ENCODE measurements at places on chromosomes 4 and X.

DNA sequence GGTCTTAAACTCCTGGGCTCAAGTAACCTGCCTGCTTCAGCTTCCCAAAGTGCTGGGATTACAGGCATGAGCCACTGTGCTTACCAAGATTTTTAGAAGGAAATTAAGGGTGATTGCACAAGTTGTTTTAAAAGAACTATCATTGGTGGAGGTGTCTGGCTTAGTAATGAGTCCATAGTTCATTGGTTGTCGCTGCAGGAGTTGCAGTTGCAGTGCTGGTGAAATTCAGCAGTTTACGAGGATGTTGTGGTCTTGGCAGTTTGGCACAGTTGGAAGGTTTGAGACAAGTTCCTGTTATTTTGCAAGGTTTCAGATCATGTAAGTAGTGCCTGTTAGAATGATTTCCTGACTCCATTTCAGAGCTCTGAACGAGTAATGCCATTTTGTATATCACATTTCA lies 48.1 kb downstream of the RAB40AL start:
- DNase-seq, result no peak

GRCh38 chrX:143988356-143988755 lies 104.5 kb downstream of the UBE2NL start:
- no peak for DNase-seq

GRCh38 chr4:168864821-168865541 lies 145.1 kb downstream of the CBR4 start:
- no peak for DNase-seq

GRCh38 chr4:84753321-84753972 lies 170.5 kb downstream of the CDS1 start:
- no peak for DNase-seq

DNA sequence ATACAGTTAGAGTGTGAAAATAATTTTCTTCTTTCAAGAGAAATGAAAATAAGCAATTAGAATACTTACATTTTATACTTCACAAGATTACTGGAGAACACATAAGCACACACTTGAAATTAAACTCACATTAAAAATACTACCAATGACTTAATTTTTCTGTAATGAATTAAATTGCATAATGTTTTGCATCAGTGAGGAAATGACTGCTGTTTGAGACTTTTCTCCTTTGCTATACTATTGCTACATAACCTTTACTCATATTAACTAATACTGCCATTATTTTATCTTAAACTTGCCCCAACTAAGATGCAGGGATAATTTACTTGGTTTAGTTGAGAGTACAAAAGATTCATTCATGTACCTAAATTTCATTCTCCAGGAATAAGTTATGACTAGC lies 590.9 kb downstream of the ARAP2 start:
- DNase-seq, result no peak

DNA sequence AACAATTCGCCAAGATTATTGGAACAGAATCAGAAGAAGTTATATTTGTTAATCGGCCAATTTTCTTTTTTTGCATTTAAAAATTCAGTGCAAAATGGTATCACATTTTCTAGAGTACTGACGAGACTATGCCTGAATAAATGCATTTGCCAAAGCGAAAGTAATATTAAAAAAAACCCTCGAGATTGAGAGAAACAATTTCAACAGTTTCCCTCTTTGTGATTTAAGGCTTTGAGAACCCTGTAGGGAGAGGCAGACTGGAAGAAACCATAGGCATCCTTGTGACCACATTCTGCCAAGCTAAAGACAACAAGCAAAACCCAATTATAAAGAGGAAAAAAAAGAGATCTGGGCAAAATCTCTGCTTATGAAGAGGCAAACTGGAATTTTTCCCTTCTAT lies 218.1 kb upstream of the GK2 start:
- DNase-seq, result no peak

DNA sequence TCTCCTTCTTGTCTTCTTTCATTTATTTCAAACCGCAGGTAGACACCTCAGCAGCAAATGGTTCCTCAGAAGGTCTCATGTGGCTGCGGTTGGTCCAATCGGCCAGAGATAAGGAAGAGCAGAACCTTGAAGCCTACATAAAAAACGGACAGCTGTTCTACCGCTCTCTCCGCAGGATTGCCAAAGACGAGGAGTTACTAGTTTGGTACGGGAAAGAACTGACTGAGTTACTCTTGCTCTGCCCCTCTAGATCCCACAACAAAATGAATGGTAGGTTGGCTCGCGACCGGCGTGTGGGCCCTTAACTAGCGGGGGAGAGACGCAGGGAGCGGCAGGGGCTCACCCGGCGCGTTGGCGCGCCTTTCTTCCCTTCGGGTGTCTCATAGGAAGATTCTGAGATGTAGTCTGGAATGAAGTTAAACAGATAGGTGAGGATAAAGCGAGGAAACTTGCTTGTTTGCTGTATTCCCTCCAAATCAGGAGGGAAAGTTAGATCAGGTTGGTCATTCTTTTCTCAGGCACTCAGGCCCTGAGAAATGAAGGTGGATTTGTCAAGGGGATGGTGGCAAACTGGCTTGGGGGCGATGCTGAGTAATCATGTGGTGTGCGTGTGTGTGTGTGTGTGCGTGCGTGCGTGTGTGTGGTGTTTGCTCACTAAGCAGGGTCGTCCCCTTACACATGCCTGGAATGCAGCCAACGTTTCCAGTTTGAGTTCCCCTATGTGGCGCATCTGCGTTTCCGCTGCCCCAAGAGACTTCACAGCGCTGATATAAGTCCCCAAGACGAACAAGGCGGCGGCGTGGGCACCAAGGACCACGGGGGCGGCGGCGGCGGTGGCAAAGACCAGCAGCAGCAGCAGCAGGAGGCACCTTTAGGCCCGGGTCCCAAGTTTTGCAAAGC lies 4.2 kb downstream of the PRDM8 start:
- DNase-seq, result no peak

DNA sequence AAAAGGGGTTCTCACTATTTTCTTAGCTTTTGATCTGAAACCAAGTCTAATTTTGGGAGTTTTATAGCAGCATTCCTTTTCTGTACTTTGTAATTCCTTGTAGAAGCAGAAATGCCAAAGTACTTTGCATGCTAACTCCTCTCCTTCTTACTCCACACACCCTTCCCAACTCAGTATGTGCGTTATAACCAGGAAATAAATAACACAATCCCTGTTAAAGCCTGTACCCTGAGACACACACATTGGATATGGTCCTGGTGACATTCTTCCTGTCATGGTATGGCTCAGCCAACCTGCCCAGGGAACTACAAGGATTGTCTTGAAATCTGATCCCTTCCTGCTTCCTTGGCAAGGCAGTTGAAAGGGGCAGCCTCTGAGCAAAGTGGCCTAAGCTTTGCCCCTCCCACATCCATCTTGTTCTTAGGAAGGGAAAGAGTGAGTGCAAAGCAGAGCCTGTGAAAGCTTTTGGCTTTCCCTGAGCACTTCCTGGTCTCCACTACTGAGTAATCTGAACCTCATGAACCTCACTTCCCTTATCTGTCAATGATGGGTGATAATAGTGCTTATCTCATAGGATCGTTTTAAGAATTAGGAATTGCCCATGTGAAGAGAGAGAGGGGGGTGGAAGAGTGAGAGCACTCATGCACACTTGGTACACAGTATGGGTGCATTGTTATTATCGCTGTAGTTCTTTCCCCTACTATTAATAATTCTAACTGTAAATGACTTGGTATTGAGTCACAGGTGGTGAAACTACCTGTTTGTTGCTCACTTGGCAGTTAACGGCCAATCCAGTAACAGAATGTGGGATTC lies 109.3 kb downstream of the AFF2 start:
- DNase-seq, result peak; percentile 3

DNA sequence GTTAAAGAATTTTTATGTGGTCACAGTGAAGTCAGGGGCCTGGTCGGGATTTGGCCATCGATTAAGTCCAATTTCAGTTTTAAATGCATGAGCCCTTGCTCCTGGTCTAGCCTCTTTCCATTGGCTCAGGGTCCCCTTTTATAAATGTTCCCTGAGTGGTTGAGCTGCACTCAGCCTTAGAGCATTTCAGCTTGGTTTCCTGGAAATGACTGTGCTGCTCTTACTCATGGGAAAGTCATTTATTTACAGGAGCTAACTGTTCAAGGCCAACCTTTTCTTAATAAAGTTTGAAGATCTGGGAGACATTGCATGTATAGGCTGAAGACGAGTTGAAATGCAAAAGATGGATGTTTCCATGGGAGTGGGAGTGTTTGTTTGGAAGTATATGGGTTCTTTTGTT lies 98.8 kb upstream of the CLNK start:
- DNase-seq, result no peak

DNA sequence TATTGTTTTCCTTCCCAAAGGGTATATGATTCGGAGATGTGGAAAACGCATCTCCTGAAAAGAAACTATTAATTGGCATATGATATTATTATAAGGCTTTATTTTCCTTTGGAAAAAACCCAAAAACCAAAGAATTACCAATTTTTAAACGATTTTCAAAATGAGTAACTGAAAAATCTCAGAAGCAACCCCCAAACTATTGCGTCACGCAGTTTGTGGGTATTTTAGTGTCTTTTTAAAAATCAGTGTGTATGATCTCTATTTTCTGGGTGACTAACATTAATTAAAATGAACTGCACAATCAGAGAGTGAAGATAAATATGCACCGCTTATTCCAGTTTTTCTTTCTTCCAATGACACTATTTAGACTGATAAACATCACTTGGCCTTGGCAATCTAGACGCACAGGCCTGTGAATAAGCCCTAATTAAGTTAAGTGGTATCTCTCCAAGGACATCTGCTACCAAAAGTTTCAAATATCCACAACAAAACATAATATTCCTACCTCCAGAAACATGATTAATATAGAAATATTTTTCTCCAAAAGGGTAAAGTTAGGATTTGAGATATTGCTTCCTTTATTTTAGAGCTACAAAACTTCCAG lies 511.5 kb upstream of the FAM241A start:
- DNase-seq, result no peak

DNA sequence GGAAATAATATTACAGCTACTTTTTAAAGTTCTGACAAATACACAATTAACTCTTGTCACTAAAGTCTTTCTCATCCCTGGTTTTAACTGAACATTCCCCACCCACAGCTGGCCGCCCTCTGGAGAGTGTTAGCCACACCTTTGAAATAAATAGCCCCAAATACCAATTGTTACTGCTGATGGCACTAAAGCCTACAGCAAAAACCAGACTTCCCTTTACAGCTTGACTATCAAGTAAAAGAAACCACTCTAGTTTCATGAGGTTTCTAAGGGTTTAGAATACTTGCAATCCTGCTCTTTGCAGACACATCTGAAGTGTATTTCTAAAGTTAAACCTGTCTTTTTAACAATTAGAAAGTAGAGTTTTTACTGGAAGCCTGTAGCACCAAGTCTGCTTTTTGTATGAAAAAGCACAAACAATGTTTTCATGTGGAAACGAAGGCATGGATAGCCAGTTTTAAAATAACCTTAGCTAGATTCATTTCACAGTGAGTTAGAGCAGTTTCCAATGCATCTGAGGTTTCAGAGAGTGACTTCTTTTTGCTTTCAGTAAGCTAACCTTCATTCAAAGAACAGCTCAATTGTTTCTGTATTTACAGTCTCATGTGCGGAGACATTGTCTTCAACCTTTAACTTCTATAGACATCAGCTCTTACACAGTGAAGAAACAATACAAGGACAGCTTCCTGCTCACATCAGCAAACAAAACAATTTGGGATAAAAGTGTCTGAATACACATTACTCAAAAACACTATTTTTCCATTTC lies 164.8 kb upstream of the VEGFC start:
- no peak for DNase-seq

GRCh38 chr4:172599554-172599953 lies 569.1 kb upstream of the GALNT7 start:
- no peak for DNase-seq

DNA sequence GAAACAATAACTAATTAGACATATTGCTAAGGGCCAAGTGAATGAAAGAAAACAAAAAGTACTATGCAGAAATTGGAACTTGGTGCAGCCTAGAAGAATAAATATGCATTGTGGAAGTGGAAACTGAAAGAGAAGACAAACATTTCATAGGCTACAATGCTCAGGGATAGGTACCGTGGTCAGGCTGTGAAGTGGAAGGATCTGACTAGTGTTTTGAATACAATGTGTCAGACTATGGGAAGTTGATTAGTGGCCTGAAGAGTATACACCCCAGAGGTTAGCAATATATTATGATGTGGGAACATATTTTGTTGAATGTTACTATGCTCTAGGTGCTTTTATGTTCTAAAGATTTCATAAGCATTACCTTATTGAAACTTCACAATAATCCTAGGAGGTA lies 36.8 kb downstream of the GPRIN3 start:
- no peak for DNase-seq

- no peak for DNase-seq
Measured at GRCh38 chr4:56658528-56658927, 22.6 kb downstream of the HOPX start.

GRCh38 chr4:114310296-114310925 lies 288.2 kb upstream of the UGT8 start:
- DNase-seq, result no peak

- peak; percentile 2 for DNase-seq
Measured at GRCh38 chrX:22300130-22300529, 27.4 kb downstream of the CBLL2 start.

DNA sequence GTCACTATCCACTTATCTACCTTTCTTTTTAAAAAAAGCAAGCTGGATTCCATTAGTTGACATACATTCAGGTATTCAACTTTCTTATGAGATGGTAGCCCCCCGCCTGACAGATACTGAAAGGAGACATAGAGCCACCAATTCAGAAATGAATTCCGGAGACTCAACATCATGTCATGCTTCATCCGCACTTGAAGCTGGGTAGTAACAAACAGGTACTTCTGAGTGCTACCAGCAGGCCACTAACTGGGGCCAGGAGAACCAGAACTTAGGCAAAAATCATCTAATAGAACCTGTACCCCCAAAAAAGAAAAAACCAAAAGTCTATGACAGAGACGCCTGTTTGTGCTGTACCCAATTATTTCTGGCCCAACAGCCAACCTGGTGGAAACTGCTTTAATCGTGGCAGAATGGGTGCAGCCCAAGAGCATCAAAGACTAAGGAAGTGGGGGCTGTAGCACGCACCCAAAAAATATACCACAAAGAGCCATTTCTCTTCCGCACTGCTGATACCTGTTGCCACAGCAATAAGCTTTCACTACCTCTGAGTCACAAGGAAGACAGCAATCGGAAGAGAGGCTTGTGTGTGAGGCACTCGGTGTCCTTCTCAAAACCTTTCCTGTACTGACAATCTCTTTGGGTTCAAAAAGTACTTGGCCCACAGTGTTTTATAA lies 84.8 kb downstream of the AFAP1 start:
- no peak for DNase-seq

GRCh38 chr4:152090543-152090942 lies 329.7 kb upstream of the GATB start:
- DNase-seq, result no peak

DNA sequence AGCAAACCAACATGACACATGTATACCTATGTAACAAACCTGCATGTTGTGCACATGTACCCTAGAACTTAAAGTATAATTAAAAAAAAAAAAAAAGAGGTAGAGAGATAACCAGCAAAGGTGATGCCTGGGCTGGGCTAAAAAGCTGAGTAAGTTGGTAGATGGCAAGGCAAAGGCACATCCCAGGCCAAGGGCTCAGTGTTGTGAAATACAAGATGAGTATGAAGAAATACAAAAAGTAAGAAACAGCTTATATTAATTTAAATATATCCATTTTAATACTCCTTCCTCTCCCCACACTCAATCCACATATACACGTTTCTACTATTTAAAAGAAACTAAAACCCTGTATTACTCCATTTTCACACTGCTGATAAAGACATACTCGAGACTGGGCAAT lies 25.8 kb downstream of the TEC start:
- no peak for DNase-seq
